Left cardiac atrium (tissue), 4 donors: ENCODE measurements at places on chromosomes 3 and 15. TPM values are rescaled to one million over a fixed set of nuclear protein-coding genes. Genes with fewer than 3 reads are reported as not detected.

The FETUB gene
- total RNA-seq: not detected

The ZNF80 gene
- not detected for total RNA-seq

The CHST2 gene
- total RNA-seq: 2.3 TPM

DNA sequence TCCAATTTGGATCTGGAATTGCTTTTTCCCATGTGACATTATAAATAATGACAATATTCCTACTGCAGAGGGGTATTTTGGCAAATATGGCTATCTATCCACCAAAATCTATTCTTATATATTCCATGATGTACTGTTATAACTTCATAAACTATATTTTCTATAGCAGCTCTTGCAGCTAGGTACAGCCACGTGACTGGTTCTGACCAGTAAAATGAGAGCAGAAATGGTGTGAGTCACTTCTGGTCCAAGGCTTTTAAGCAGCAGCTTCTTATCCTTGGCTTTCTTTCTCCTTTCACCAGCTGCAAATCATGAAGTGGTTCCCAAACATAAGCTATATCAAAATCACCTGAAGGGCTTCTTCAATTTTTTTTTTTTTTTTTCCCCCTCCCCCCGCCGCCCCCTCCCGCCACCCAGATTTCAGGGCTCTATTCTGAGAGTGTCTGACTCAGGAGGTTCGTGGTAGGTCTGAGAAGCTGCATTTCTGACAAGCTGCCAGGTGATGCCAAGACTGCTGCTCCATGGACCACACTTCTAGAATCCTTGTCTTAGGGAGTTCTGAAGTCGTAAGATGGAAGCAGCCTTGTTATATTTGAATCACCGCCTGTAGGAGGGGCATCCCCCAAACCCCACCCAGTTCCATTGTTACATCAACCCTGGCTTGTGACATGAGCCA is 357.5 kb downstream of the CHST2 start:
- DNase-seq: no peak
